ENCODE measurements at places on chromosomes 11 and 22. TPM values are rescaled to one million over a fixed set of nuclear protein-coding genes. Genes with fewer than 3 reads are reported as not detected.

The GRM5 gene
- not detected for total RNA-seq

The ADORA2A gene
- 0.44 TPM for total RNA-seq

The ADSL gene
- total RNA-seq, result 62.4 TPM

The BIK gene
- total RNA-seq, result 4.2 TPM

The FZD4 gene
- total RNA-seq, result 1.6 TPM

The SLN gene
- total RNA-seq, result not detected

The OR51E2 gene
- total RNA-seq, result not detected

The TSPAN18 gene
- not detected for total RNA-seq

The VPREB1 gene
- not detected for total RNA-seq

The JAM3 gene
- not detected for total RNA-seq

The FADS3 gene
- total RNA-seq, result 42.2 TPM

The SYT12 gene
- total RNA-seq, result 1.7 TPM

The PTGDR2 gene
- total RNA-seq, result 0.41 TPM

The NXPE2 gene
- not detected for total RNA-seq

The SMTNL1 gene
- not detected for total RNA-seq

All from HT-29 (cell line).